ENCODE measurements at places on chromosomes 4 and X.
A peak's percentile ranks its signal among the peaks of the same experiment; 100 is the strongest.

- DNase-seq, result no peak
Observed at GRCh38 chr4:27398631-27399310, 538.1 kb downstream of the STIM2 start.

DNA sequence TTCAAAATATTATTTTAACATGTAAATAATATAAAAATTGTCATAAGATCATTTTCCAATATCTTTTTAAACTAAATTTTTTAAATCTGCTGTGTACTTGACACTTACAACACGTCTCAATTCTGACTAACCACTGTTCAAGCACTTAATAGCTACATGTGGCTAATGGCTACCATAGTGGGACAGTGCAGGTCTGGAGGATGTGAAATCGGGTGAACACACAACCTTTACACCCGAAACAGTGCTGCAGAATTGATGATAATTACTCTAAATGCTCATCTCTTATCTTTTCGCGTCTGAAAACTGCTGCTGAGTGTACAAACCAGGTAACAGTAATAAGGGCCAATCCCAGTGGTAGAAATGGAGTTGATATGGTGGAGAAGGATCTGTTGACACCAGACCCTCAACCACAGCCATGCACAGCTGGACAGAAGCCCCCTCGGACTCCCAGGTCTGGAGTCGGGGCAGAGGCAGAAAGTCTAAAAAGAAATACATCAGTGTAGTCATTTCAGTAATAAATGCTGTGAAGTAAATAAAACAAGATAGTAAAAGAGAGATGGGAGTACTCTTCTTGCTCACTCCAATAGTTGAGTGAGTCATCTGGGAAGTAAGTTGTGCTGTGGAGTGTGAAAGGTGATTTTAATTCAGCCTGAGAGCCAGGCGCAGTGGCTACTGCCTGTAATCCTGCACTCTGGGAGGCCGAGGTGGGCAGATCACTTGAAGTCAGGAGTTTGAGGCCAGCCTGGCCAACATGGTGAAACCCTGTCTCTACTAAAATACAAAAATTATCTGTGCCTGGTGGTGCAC lies 150.0 kb downstream of the CBR4 start:
- no peak for DNase-seq

DNA sequence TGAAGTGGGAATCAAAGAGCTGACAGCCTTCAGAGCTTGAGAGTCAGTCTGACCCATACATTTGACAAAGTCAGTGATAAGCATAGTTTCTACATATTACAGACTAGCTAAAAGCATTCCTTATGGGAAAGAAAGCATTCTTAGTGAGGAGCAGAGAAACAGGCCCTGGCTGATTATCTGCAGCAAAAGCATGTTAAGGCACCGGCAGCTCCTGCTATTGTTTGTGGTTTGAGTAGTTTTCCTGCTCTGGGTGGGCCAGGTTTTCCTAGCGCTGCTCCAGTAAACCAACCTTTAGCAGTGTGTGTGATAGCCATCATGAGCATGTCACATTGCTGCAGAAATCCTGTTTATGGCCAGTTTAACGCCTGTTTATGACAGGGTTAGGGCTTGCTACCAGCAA lies 51.6 kb upstream of the WDR1 start:
- no peak for DNase-seq

GRCh38 chr4:65747386-65747785 lies 77.1 kb upstream of the EPHA5 start:
- DNase-seq, result no peak

GRCh38 chr4:6257247-6258025 lies 12.2 kb upstream of the WFS1 start:
- DNase-seq, result no peak

DNA sequence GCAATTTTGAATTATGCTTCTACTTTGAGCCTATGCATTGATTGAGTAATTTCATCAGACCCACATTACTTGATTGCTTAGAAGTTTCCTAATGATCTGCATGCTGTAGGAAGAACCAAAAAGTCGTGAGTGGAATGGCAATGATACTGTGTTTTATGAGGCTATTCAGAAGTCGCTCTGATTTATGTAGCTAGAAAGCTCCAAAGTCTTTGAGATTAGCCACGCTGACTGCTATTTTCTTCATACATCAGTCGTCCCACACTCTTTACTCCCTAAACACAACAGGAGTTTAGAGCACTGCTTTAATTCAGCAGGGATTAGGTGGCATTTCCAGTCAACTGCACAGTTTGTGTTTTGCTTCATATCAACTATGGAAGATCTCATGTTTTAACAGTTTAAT lies 4.1 kb downstream of the GRID2 start:
- DNase-seq, result peak; percentile 36

DNA sequence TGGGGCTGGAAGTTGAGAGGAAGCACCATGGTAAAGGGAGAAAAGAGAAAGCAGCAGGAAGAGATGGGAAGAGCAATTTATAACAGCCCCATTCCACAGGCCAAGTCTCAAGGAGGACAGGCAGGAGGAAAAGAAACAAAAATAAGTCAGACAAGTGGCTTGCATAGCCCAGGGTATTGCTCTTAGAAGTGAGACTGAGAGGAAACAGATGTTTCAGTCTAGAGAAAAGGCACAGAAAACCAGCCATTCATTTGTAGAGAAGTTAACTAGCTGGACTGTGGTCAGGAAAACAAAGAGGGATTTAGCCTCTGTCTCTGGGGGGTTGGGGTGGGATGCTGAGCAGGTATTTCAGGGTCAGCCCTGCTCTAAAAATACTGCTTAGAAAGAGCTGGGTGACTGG lies 175.0 kb upstream of the ARHGEF9 start:
- no peak for DNase-seq

- DNase-seq, result no peak
Observed at GRCh38 chrX:18714910-18715309, 7.5 kb downstream of the PPEF1 start.

DNA sequence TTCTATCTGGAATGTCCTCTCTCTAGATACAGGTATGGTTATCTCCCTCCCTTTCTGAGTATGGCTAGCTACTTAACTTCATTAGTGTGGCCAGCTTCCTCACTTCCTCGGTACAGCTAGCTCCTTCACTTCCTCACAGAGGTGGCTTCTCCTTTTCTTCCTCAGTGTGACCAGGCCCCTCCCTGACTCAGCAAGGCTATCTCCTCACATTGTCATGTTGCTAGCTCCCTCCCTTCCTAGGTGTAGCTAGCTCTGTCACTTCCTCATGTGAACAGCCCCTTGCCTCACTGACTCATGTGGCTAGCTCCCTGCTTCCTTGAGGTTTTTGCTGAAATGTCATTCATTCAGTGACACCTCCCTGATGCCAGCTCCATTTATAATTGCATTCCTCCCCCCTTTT lies 67.3 kb upstream of the DDIT4L start:
- no peak for DNase-seq

DNA sequence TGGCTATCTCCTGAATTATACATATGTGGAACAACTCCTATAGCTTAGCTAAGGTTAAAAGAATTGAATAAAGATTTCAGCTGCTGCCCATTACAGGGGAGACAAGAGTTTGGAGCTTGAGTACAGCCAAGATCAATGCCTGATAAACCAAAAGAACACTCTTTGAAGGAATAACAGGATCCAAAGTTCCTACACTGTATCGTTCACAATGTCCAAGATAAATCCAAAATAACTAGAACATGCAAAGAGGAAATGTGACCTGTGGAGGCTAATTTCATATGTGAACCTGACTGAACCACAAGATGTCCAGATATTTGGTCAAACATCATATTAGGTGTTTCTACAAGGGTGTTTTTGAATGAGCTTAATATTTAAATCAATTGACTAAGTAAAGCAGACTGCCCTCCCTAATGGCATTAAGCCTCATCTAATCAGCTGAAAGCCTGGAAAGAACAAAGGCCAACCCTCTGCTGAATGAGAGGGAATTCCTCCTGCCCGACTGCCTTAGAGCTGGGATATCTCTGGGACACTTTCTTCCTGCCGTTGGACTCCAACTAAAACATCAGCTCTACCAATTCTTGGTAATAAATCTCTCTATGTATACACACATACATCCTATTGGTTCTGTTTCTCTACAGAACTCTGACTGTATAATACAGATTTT lies 19.2 kb downstream of the RFC1 start:
- no peak for DNase-seq

GRCh38 chr4:123819362-123820035 lies 422.9 kb downstream of the SPRY1 start:
- no peak for DNase-seq

GRCh38 chr4:1099684-1100335 lies 13.6 kb downstream of the RNF212 start:
- DNase-seq, result no peak

GRCh38 chr4:57074744-57075143 lies 35.4 kb downstream of the IGFBP7 start:
- no peak for DNase-seq

GRCh38 chrX:96692454-96692853 lies 7.8 kb downstream of the DIAPH2 start:
- no peak for DNase-seq

DNA sequence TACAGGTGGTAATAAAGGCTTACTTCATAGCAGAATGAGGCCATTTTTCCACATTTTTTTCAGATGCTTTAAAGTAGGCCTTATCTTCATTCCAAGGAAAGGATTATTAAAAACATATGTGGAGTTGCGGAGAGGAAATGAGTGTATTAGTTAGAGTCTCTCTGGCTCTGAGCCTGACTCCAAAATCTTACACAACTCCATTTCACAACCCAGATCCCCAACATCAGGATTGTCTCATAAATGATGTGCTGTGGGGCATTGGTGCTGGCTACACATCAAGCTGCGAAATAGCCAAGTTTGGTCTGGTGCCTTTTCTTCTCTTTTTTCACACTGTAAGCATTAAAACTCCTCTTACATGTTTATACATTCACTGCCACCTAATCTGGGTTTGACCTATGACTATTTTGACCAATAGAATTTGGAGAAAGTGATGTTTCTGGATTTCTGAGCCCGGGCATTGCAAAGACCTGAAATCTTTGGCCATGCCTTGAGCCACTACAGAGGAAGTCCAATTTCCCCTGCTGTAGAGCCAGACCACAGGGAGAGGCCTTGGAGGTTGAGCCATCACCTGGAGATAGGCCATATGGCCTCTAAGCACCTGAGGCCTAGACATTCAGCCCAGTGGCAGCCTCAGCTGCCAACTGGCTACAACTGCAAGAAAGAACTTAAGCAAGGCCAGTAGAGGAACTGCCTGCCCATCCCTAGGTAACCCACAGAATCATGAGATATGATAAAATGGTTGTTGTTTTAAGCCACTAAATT lies 16.7 kb upstream of the SOD3 start:
- DNase-seq, result no peak

DNA sequence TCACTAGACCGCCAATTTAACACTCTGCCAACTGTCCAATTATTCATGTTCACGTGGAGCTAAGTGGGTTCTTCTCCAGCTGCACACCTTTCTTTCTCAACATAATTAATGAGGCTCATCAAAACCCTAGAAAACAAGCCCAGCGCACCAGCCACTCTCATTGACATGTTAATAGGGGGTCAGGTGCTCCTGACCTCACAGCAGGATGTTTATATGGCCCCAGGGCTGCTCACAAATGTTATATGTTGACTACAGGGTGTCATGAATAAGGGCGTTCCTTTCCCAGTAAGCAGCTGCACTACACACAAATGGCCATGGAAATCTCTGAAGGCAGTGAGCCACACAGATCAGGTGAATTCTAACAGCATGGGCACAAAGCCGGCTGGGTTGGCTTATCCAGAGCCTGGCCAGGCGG lies 209.8 kb downstream of the MGST2 start:
- DNase-seq, result no peak

GRCh38 chr4:14383652-14384051 lies 618.6 kb upstream of the CPEB2 start:
- DNase-seq, result no peak

DNA sequence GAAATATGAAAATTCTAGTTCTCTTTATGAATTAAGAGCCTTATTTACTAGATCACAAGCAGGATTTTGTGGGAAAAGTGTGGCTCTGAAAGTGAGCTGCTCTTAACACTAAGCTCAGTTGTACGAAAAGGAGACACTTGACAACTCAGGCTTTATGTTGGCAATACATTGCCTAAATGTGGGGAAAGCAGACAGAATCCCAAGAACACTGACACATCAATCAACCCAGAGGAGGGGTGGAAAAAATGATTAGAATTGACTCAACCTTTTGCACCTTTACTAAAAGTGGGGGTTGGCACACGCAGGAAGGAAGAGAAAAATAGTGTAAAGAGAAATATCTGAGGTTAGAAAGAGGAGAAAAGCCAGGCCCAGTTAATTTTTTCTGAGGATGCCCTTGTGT lies 61.6 kb downstream of the CHST7 start:
- DNase-seq, result no peak

- DNase-seq, result peak; percentile 11
Observed at GRCh38 chrX:80807606-80807991, 2.1 kb downstream of the BRWD3 start.

GRCh38 chr4:7756561-7757355 lies 182.9 kb downstream of the AFAP1 start:
- DNase-seq, result no peak

- no peak for DNase-seq
Observed at GRCh38 chr4:22803512-22803911, 110.8 kb downstream of the GBA3 start.

DNA sequence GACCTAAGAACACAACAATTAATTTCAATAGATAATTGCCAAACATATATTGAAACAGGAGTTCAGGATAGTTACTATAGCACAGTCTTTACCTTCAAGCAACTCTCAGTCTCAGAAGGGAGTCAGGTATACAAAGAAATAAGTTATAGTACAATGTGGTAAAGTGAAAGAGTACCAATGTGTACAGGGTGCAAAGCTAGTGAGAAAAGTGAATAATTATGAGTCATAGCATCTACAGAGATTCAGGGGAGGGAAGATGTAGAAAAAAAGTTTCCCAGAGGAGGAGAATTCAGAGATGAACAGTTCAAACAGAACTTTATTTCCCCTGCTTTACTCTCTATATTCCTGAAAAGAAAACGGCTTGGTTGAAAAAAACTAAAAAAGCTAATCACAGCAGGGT lies 22.7 kb upstream of the DKK2 start:
- DNase-seq, result no peak

- no peak for DNase-seq
Observed at GRCh38 chrX:1511829-1512228, 25.2 kb downstream of the P2RY8 start.

DNA sequence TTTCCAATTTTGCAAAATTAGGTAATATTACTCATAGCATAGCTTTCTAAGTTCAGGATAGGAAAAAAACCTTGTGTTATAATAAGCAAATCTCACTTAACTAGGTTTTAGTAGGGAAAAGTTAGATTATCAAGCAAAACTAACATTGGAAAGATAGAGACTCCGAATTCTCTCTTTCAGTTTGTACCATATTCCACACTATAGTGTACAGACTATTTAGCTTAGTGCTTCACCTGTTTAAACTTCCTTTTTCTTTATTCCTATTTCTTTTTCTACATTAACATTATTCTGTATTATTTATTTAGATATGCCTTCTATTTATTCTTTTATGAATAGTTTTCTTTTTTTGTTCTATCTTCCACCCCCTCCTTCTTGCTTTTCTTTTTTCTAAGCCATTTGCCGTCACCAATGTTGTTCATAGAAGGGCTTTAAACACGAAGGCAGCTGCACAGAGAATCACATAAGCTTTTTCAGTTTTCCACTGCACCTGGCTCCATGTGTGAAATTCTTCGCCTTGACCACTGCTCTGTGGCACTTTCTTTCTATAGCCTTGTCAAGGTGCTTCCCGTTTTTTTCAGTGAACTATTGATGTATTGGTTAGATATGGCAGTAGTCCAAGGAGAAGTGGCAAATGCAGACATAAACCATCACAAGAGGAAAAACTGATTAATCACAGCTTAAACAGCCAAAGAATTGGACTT lies 8.5 kb downstream of the PCDH10 start:
- DNase-seq, result no peak

- DNase-seq, result no peak
Observed at GRCh38 chr4:99696801-99697200, 39.2 kb upstream of the C4orf54 start.
